Activated CD4-positive, alpha-beta T cell treated with anti-CD3 and anti-CD28 coated beads, Interleukin-2, Interleukin-6, amounts not matched to agents 100 ng/mL and 50 ng/mL, durations not matched to agents 16 hours and 8 hours (primary cell): ENCODE measurements at places on chromosomes 16 and 17.

DNA sequence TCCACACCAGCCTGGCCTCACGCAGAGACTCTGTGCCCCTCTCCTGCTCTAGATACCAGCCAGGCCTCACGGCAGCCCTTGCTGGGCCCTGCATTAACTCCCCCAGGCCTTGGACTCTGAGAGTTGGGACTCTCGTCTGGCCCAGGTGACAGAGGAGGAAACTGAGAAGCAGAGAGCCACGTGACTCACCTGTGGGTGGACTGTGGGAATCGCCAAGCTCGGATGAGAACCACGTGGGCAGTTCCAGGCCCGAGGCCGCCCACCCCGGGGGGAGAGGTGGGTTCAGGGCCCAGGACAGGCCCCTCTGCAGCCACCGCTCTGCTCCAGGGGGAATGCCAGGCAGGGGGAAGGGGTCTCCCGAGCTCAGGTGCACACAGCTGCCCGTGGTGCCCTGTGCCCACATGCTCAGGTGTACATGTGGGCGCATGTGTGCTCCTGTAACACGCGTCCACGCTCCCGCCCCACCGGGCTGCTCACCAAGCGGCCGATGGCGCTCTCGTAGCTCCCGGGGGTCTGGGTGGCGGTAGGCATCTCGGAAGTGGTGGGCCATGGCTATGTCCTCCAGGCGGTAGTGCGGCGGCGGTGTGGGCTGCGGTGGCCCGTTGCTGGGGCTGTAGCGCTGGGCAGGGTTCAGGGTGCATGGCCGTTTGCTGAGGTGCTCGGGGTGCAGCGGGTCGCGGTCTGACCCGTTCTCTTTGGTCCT, 18.3 kb upstream of the PABPN1L start:
- DNase-seq: no peak

- DNase-seq: peak; percentile 71
These were observed 718 bp downstream of the ATP2A3 start for GRCh38 chr17:3963237-3964201.

DNA sequence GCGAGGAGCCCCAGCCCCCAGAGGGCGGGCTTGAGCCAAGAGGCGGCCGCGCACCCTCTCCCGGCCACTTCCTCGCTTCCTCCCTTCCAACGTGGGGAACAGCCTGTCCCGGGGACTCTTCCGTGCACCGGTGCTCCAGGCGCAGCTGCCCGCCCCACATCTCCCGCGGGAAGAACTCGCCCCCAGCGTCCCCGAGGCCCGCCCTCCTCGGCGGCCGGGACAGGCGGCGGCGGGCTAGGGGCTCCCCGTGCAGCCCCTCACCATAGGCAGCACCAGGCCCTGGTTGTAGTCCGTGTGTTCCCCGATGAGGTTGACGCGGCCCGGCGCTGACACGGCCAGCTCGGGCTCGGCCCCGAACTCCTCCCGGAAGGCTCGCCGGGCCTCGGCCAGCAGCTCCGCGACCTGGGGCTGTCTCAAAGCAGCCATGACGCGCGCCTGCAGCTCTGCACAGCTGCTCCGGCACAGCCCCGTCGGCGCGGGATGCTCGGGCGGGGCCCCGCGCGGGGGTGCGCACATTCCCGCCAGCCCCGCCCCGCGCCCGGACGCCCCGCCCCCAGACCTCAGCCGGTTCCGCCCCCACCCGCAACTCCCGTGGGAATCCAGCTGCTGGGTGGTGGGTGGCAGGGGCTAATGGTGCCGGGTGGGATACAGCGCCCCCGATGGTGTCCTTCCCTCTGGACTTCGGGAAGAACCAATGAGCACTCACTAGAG, at the start of gene GALK1:
Gene GALK1 (minus strand): TSS at position 482 of the 711 bp plus-strand sequence. CDS start 56 bp downstream, at position 426.
- peak; percentile 78 for DNase-seq

DNA sequence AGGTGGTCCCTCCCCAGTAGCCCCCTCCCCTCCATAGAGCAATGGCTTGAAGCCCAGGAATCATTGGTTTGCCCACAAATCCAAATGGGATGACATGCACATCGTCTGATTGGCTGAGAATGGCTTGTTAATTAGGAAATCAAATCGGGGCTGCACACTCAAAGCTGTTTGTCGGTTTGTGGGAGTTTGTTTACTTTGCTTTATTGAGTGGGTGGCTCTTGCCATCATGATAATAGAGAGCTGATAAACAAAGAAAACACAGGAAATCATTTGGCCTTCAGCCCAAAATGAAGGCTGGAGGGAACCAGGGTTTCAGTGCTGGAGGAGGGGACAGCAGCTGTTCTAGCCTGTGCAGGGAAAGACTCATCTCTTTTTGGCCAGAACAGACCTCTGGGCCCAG, 316.3 kb downstream of the CBLN1 start:
- DNase-seq: no peak

DNA sequence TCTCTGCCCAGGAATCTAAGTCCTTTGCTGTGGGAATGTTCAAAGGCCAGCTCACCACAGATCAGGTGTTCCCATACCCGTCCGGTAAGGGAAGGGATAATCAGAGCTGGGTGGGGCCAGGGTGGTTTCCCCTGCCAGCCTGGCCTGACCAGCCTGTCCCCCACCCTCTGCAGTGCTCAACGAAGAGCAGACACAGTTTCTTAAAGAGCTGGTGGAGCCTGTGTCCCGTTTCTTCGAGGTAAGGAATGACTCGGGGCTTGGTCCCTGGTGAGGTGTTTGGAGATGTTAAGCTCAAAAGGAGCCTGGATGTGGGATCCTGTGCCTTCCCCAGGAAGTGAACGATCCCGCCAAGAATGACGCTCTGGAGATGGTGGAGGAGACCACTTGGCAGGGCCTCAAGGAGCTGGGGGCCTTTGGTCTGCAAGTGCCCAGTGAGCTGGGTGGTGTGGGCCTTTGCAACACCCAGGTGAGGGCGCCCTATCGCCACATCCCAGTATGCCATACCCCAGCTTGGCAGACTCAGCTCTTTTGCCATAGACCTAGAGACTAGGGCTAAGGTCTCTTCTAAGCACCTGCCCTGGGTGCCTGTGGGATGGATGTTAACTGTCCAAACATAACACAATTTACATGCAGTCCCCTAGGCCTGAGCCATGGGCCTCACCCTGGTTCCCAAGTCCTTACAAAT, 997 bp downstream of the ACADVL start:
- DNase-seq: peak; percentile 79
